CD4-positive, alpha-beta T cell treated with Interleukin-6 at 100 ng/mL for 8 hours (primary cell): ENCODE measurements at places on chromosomes 6 and 20.

DNA sequence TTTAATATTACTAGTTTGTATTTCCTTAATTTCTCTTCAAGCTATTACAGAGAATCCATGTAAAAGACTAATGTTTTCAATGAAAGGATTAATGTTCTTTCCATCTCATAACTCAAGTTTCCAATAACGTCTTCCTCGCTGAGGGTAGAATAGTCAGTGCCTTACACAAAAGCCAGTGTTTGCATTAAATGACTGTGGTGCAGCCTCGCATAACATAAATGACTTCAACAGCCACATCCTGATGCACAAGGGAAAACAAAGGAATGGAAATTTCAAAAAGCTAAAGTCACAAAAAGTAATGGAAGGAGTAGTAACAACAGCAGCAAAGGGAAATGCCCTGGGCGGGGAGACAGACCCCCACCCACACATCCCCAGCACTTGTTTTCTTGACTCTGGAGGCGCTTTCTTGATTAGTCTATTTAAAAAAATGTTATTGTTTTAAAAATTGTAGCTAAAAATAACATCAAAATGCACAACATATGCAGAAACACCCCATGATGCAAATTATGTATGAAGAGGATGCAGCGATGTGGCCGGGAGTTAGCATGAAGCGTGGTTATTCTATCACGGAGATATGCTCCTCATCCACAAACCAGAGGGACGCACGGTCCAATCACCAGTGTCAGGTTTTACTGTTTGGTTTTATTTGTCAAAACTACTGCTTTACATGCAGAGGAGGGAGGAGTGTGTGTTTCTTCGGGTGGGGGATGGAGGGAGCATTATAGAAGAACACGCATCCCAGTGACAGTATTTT lies 228.6 kb downstream of the GMPR start:
- DNase-seq, result no peak

GRCh38 chr6:87903323-87903722 lies 144.3 kb upstream of the SPACA1 start:
- no peak for DNase-seq

- no peak for DNase-seq
Measured at GRCh38 chr6:33779290-33779689, 9.6 kb downstream of the LEMD2 start.

- DNase-seq, result no peak
Measured at GRCh38 chr6:43290339-43290904, 7.6 kb upstream of the SLC22A7 start.

DNA sequence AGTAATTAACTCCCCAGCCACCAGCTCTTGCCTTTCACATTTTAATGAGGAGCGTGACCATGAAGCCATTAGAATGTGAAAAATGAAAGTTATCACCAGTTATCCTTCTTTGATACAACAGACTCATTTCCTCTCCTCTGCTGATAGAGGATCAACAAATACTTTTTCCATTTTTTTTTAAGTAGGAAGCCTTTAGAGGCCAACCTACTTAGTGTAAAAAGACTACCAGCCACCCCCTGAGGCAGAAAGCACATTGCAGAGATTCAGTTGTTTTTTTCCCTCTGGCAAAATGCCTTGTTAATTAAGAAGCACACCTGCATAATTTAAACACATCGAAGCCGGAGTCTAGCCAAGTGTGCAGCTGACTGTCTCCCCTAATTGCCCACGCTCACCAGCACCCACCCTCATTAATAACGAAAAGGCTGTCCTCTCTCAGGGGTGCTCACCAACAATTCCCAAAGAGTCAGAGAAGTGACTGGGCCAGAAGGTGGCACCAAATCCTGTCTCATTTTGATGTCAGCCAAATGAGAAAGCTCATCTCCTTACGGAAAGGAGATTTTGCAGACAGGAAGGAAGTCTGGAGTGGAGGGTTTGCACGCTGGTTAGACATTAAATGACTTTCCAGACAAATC lies 60.9 kb upstream of the MC3R start:
- no peak for DNase-seq

GRCh38 chr6:15153191-15153590 lies 92.7 kb upstream of the JARID2 start:
- no peak for DNase-seq

GRCh38 chr20:4104045-4104444 lies 88.7 kb upstream of the RNF24 start:
- DNase-seq, result no peak

DNA sequence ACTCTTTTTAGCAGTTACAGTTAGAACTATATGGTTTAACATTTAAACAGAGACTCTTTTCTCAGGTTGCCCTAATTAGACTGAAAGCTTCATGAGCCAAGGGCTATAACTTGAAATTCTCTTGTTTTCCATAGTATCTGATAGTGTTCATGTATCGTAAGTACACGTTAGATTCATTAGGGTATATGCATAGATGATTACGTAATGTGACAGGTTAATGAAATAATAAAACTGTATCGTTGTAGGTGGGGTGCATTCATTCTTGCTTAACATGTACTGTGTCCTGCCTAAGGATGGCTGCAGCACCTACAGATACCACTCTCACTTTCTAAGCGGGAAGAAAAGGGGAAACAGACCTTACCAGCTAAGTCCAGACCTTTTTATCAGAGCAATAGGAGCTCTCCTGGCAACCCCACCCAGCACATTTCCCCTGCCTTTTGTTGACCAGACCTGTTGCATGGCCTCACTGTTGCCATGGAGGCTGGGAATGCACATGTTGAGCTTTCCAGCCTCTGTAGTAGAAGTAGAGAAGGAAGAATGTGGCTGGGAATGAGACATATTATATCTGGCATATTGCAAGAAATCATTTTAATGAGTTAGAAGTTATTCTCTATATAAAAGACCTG lies 83.0 kb downstream of the MAP3K4 start:
- no peak for DNase-seq

DNA sequence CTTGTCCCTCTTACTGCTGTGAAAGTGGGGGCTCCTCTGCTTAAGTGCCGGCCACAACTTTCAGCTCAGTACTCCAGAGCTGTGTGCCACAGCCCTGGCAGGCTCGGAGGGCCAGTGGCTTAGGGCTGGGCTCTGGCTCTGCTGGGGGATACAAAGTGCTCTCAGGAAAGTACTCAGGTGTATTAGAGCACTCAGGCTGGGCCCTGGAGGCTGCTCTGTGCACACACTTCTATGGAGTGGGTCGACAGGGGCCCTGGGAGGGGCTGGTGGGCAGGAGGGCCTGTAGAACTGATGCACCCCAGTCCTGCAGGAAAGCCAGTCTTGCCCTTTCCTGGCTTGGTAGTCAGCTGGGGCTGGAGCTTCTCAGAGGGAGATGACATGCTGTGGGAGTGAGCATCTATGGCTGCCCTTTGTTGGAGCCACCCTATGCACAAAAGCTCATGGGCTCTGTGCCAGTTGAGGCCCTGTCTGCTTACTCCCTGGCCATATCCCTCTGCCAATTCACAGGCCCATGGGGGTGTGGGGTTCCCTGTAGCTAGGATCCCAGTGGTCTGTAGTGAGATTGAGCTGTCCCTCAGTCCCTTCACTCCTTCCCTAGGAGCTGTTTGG lies 22.0 kb downstream of the CENPW start:
- no peak for DNase-seq

DNA sequence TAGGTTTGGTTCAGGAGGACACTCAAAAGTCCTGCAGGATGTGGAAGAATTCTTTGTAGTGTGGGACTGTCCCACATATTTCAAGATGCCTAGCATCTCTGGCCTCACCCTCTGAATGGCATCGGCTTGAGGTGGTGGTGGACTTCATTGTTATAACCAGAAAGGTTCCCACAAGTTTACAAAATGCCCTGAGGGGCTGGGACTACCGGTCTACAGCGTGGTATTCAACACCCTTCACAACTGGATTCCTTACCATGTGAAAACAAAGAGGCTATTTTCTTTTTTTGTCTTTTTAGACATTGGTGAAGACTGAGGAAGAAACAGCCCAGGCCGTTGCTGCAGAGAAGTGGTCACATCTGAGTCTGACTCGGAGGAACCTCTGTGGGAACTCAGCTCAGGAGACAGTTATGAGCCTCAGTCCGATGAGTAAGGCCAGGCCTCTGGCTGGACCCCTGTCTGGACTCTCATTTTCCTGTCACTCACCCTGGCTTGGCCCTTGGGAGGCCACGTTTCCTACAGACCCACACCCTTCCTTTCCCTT lies 15.2 kb downstream of the PGBD1 start:
- DNase-seq, result no peak
